Activated naive CD8-positive, alpha-beta T cell treated with anti-CD3 and anti-CD28 coated beads for 36 hours (primary cell): ENCODE measurements at places on chromosomes 7 and 10. TPM values are rescaled to one million over a fixed set of nuclear protein-coding genes. Genes with fewer than 3 reads are reported as not detected.

DNA sequence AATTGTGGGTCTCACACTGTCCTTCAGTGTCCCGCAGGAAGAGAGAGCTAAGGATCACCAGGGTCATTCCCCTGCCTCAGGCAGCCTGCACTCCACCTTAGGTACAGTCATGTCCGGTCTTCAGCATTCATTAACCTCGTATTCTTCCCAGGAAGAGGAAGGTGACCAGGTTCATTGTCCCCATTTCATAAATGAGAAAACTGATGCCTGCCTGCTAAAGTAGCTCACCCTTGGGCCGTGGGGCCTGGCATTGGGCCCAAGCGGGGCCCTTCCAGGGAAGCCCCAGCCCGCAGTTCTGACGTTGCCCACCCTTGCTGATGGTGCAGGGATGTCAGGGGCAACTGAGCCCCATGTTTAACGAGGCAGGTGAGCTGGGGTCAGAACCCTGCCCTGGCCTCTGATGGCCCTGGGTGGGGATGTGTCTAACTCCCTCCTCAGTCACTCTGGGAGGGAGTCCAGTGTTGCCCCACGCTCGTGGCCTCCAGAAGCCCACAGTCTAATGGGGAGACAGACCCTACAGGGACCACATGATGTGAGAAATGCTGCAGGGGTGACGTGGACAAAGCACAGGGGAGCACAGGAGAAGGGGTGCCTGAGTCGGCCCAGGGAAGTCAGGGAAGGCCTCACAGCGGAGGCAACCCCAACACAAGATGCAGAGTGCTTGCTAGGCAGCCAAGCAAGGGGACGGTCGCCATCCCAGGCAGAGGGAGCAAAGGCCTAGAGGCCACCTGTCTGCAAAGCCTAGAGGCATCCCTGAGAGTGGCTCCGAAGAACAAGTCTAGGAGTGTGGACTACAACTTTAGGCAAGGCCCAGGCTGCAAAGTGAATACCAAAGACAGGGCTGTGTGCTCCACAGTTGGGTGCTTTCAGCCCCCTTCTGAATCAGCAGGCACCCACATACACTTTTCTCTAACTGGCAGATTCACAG lies 25.1 kb downstream of the DDIT4 start:
- no peak for DNase-seq

DNA sequence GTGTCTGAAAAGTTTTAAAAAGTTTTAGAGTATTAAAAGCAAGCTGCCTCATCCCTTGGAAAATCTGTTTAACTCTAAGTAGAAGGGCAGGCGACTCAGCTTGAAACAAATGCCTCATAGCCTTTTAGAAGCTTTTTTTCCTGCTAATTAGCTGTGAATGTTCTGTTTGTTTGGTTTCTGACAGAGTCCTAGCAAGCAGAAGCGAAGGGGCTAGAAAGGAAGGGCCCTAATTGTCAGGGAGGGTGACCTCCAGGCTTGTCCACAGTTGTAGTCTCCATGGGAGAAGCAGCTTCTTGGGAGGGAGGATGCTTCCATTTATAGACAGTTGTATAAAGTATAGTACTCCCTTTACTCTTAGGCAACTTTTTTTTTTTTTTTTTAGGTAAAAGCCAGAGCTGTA lies 90.9 kb downstream of the DNAJC1 start:
- DNase-seq: no peak

- DNase-seq: no peak
Measured at GRCh38 chr10:6115824-6116350, 27.1 kb downstream of the RBM17 start.

GRCh38 chr7:113452245-113452644 lies 333.9 kb upstream of the SMIM30 start:
- no peak for DNase-seq

DNA sequence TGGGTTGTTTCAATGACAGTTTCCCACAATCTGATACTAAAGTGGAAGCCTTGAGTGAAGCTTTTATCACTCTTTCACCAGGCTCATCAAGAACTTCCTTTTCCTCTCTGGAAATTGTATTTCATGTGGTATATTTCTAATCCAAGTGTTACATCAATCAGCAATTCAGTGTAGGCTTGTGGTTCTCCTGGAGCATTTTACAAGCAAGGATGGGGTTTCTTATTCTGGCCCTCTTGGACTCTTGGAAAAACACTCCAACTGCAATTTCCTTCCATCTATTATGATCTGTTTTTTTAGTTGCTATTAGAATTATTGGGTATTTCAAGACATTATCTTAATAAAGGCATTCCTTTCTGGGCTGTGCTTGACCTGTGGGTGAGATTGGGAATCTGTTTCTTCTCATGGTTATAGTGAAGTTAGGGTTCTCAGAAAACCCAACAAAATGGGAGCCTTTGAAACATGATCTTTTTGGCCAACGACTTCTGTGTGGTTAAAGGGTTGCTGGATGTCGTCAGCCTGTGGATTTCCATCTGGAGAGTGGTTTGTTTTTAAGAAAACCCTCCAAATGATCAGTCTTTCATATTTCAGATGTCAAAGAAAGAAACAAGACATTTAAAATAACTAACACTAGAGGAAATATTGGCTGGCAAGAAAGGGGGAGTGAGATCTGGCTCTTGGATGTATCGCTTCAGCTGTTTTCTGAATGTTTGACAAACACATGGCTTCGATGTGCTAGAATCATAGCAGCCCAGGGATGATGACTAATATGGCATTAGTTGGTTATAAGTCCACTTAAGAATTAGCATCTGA lies 540.2 kb downstream of the LRMDA start:
- DNase-seq: no peak

- DNase-seq: peak; percentile 7
Measured at GRCh38 chr10:114767101-114767985, 54.2 kb upstream of the FHIP2A start.

DNA sequence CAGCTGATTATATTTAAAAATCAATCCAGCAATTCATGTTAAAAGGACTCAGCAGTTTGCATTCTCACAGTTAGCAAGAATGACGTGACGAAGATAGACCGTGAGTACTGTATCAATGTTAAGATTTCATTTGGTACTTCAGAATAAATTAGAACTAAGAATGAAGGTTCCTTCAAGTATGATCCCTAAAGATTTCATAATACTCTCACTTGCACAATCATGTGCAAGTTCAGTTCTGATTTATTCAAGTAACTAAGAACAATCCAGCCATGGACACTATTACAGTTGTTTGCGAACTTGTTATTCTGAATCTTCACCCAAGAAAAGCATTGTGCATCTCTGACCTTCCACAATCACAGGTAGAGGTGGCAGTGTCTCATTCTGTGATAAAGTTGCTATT lies 7.7 kb downstream of the RHEB start:
- DNase-seq: no peak

DNA sequence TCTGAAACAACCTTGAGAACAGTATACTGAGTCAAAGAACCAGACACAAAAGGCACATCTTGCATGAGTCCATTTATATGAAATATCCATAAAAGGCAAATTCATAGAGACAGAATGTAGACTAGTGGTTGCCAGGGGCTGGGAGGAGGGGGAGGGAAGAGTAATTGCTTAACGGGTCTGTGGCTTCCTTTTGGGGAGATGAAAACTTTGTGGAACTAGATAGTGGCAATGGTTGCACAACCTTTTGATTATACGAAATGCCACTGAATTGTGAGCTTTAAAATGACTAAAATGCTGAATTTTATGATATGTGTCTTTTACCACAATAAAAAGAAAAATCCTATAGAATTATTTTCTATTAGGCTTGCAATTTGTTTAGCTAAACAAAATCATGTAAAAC lies 16.8 kb downstream of the ADRB1 start:
- no peak for DNase-seq

DNA sequence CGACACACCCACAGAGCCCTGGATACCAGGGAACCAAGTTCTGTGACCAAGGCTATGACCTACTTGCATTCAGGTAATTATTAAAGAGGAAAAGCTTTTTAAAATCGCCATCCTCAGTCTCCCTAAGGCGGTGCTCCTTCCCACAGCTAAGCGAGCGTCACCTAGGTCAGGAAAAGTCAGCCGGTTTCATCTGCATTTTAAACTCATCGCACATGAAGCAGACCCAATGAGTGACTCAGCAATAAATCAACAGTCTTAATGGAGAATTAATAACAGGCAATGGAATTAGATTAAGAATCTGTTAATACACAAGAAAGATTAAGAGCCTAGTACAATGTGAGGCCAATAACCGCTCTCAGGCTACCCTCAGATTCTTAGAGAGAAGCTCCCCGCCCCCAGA lies 59.2 kb downstream of the HSPA12A start:
- DNase-seq: no peak

DNA sequence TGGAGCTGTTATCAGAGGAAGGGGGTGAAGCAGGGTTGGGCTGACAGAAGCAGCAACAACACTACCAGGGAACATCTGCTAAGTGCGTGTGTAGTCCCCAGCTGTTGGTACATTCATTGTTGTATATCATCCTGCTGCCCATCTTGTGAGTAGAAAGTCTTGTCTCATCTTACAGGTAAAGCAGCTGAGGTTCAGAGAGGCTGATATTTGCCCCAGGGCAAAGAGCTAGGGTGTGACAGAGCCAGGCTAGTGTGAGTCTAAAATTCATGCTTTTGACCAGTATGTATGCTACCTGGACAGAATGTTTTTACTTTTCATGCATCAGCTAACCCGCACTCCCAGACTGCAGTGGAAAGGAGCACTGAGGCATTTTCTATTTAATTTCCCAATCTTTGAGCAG lies 221.6 kb downstream of the STK31 start:
- DNase-seq: no peak

Gene OPN1SW
- total RNA-seq: not detected

Gene ARHGAP12
- 2.8 TPM for total RNA-seq

Gene MYL10
- not detected for total RNA-seq
